Colonic mucosa (tissue), 4 donors: ENCODE measurements at places on chromosomes 1 and 21. TPM values are rescaled to one million over a fixed set of nuclear protein-coding genes. Genes with fewer than 3 reads are reported as not detected.

SKI gene
- 31.0 TPM for total RNA-seq

IL23R gene
- 1.2 TPM for total RNA-seq

RHD gene
- not detected for total RNA-seq

C1QA gene
- 72.4 TPM for total RNA-seq

RGS1 gene
- 8.0 TPM for total RNA-seq

LCE1F gene
- total RNA-seq: not detected

ADAMTS5 gene
- total RNA-seq: 0.96 TPM

AMY1A gene
- not detected for total RNA-seq

SELENON gene
- total RNA-seq: 43.3 TPM

PLA2G4A gene
- total RNA-seq: 3.1 TPM

ACOT11 gene
- total RNA-seq: 82.5 TPM

- DNase-seq: no peak
Measured at GRCh38 chr1:91797164-91797563, 88.8 kb downstream of the TGFBR3 start.

- no peak for DNase-seq
Measured at GRCh38 chr1:19315378-19316198, 3.5 kb downstream of the SLC66A1 start.

DNA sequence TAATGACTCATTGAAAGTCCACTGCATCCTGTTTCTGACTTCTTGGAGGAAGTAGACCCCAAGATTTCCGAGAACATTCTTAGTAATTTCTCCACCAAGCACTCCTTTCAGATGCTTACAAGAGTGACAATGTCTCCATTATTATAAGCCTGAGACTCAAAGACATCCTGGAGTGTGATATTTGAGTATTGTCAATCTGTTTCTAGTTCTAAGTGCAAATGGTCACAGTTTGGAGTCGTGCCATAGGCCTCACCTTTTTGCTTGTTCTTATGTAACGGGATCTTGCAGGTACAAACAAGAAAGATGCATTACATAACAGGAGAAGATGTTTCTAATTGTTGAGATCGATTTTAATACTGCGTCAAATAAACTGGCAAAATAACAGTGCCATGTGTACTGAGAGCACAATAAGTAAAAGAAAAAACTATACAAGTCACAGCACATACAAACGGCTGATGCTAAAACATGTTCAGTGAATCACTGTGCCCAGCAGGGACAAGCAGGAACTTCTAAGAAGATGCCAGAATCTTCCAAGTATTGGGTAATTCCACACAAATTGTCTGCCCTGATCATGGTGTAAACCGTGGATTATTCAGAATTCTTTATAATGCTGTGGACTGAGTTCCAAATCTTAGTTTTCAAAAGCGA is 54.1 kb downstream of the CD2 start:
- DNase-seq: no peak

- DNase-seq: peak; percentile 86
Measured at GRCh38 chr1:230282157-230282556, 144.0 kb downstream of the PGBD5 start.

GRCh38 chr1:46131712-46132528 is 509 bp downstream of the PIK3R3 start:
- DNase-seq: peak; percentile 47

GRCh38 chr1:15094719-15095495 is 58.6 kb upstream of the TMEM51 start:
- DNase-seq: no peak

DNA sequence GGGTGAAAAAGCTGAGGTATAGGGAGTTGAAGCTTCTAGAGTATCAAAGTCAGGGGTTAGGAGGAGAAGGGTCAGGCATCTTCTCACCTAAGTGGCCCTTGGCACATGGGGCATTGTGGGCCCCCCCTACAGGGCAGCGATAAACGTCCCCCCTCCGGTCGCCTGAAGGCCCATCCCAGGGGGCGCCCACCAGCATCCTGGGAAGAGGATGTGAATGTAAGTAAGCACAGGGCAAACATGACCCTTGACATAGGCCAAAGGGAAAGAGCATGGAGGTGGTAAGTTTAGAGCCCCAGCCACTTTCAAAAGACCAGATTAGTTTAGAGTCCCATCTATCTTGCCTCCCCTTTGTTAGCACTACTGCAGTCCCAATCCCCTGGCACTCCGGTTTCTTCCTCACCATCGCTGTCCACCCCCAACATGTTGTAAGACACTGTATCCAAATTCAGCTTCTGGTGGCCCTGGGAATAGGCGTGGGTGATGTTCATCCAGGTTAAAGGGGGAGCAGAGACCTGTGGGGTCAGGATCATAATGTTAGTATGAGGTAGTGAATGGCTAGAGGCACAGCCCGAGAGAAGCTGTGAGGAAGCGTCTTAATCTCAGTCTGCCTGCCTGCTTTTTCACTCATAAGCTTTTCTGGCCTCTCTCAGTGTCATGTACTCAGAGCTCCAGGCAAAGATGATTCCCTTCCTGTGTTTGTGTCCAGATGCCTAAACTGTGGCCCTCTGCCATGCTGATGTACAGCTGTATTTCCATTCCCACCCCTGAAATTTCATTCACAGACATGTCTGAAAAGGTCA is 2.7 kb downstream of the ITGA10 start:
- no peak for DNase-seq

DNA sequence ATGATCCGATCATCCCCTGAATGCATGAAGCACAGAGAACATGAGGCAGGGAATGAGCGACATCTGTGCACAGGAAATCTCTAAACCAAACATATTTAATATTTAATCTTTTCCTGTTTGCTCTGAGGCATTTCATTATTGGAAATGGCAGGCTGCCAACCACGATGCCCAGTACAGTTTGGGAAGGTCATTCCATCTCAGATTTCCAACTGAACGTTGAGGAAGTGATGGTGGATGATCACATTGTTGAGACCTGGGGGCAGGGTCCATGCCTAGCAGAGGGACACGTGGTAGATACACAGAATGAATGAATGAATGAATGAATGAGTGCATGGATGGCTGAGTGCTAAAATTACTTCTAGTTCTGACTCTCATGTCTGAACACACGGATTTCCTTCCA is 15.9 kb upstream of the FASLG start:
- DNase-seq: peak; percentile 32

GRCh38 chr1:194447636-194448035 is 1261.2 kb upstream of the B3GALT2 start:
- no peak for DNase-seq

DNA sequence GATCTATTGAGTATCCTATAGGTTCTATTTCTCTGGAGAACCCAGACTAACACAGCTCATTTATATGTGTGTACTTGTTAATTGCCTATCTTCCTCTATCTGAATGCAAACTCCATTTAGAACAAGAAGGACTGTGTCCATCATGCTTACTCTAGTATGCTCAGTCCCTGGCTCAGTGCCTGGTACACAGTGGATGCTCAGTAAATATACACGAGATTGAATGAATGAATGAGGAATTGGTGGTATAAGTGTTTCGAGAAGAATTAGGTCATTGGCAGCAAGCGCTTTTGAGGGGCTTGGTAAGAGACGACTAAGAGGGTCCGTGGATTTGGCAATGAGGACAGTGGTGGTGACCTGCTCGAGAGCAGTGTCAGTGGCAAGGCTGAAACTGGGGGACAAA is 112.5 kb downstream of the CSMD2 start:
- no peak for DNase-seq

DNA sequence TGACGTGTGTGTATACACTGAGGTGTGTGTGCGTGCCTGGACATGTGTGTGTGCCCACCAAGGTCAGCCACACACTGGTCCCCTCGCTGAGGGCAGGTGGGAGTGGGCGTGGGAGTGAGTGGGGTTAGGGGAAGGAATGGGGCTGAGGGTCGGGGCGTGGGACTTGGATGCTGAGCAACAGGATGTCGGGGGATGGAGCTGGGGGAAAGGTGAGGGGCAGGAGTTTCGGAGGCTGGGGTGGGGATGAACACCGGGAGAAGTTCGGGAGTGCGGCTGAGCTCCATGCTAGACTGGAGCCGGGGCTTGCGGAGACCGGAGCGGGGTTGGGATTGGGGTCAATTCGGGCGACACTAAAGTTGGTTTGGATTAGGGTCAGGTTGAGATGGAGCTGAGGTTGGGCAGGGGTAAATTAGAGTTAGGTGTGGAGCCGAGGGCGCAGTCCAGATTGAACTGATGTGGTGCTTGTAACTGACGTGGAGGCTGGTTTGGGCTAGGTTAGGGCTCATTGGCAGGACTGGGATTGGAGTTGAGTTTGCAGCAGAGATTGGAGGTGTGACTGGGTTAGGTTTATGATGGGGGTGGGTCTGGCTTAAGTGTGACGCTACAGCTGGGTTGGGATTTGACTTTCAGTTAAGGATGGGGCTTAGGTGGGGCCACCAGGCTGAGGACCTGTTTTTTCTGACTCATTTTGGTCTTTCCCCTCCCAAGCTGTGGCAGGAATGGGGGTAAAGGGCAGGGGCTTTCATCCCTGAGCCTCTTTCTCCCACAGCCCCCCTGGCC is 3.3 kb upstream of the GUCA2A start:
- DNase-seq: peak; percentile 61

DNA sequence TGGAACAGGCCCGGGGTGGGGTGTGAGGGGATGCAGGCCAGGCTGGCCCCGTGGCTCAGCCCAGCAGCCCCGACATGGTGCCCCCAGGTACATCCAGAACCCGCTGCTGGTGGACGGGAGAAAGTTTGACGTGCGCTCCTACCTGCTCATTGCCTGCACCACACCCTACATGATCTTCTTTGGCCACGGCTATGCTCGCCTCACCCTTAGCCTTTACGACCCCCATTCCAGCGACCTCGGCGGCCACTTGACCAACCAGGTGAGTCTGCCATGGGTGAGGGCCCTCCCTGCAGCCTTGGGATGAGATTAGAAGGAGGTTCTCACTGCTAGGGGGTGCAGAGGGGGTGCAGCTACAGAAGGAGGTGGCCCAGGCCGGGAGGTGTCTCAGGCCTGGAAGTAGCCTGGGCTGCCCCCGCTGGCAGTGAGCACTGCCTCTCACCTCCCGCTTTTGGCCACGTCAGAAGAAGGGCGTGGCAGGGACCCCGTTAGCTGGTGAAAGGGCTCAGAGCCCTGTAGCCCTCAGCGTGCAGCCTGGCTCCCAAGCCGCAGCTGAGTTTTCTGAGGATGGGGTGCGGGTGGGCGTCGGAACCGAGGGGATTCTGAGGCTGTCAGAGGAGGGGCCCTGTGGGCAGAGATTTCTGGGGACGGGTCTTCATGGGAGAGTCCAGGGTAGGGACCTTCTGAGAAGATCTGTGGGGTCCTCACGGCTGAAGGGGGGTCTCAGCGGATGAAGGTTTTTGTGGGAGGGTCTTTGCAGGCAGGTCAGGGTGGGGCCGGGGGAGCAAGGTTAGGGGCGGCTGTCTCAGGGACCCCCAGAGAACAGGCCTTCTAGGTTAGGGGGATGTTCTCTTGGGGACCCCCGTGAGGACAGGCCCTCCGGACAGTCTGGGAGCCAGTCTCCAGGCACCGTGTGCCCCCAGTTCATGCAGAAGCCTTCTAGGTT is 10.4 kb downstream of the TTLL10 start:
- no peak for DNase-seq

DNA sequence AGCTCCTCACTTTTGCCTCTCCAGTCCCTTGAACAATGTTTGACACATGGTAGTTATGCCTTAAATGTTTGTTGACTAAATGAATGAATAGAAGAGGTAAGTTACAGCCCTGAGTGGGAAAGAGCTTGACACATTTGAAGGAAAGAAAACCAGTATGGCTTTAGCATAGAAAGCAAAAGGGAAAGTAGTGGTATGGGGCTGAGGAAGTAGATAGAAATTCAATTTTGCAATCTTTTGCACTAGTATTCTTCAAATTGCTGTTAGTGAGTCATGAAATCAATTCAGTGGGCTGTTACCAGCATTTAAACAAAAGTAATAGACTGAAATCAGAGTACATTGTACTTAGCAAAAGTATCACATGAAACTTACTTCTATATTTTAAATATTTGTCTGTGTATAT is 21.1 kb downstream of the PLA2G4A start:
- DNase-seq: no peak

DNA sequence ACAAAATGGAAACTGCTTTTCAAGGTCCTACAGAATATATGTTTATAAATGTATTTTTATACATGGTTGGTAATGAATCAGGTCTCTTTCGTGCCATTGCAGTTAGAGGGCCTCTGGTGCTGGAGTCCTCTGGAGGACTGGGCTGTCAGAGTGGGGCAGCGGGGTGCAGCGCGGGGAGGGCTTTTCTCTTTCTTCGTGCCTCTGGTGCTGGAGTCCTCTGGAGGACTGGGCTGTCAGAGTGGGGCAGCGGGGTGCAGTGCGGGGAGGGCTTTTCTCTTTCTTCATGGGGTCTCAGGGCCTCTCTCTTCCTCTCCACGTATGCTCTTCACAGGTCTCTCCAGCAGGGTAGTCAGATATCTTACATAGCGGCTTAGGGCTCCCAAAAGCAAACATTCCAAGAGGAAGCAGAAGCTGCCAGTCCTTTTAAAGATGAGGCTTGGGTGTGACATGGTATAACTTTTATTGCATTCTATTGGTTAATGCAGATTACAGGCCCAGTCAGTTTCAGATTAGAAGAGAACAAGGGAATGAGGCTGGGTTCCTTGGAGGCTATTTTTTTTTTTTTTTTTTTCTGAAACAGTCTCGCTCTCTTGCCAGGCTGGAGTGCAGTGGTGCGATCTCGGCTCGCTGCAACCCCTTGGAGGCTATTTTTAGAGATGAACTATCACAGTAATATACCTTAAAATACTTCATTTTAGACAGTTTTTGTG is 13.1 kb downstream of the SDCCAG8 start:
- no peak for DNase-seq

- no peak for DNase-seq
Measured at GRCh38 chr1:25586181-25586588, 30.4 kb upstream of the MAN1C1 start.

- DNase-seq: no peak
Measured at GRCh38 chr1:36845802-36846201, 188.5 kb downstream of the GRIK3 start.

GRCh38 chr1:208201229-208201628 is 43.0 kb downstream of the PLXNA2 start:
- DNase-seq: peak; percentile 86

GRCh38 chr1:150015651-150016131 is 5.2 kb upstream of the OTUD7B start:
- DNase-seq: no peak
